ENCODE measurements at places on chromosomes 1 and 21. TPM values are rescaled to one million over a fixed set of nuclear protein-coding genes. Genes with fewer than 3 reads are reported as not detected.

The TM2D1 gene
- 46.7 TPM for total RNA-seq

The ASTN1 gene
- not detected for total RNA-seq

The ANKRD35 gene
- total RNA-seq: 1.6 TPM

The KRTAP20-2 gene
- total RNA-seq: not detected

The CA14 gene
- total RNA-seq: not detected

The MYOG gene
- not detected for total RNA-seq

The GUCA2A gene
- not detected for total RNA-seq

The ZFP69B gene
- 0.38 TPM for total RNA-seq

The NDC1 gene
- 6.0 TPM for total RNA-seq

The SEMA6C gene
- total RNA-seq: 4.2 TPM

The PCBP3 gene
- 3.4 TPM for total RNA-seq

The HSPA6 gene
- 3.6 TPM for total RNA-seq

Measured in subcutaneous adipose tissue (tissue), 4 donors.